Upper lobe of left lung (tissue), 6 donors: ENCODE measurements at places on chromosomes 3 and 15.

DNA sequence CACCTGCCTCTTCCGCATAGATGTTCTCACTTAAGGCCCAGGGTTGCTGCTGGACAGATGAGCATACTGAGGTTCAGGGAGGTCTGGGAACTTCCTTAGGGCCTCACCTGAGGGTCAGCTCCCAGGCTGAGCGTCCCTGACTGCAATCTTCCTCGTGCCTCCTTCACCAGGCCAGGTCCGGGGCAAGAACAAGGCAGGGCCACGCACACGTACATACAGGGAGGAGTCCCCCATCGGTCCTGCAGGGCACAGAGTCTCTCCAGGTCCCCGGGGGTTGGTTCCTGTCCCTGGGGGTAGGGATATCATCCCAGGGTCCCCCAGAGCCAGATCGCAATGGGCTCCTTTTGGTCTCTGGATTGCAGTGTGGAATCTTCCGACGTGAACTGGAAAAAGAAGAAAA is 130.1 kb downstream of the LRRK1 start:
- H3K27ac ChIP-seq = no peak overlapping the region
- H3K4me1 ChIP-seq = no peaks in the 10 kb centered on the region

GRCh38 chr15:57495041-57495440 is 96.7 kb upstream of the MYZAP start:
- DNase-seq = no peak
- H3K4me1 ChIP-seq = peaks cover 19% of the 10 kb centered on the region
- H3K27me3 ChIP-seq = no peaks in the 10 kb centered on the region
- no peaks in the 10 kb centered on the region for H3K36me3 ChIP-seq

DNA sequence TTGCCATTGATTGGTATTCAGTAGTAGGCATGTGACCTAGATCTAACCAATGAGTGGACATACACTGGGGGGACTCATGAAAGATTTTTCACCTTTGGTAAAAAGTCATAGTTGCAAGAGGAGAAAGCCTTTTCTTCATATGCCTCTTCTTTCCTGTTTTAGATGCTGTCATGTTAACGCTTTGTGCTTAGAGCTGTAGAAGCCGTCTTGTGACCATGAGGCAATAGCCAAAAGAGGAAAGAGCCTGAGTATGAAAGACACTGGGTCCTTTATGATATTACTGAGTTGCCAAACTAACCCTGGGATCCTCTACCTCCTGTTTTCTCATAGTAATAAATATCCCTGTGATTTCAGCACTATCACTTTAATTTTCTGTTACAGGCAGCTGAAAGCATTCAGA is 396.0 kb downstream of the FHIT start:
- no peaks in the 10 kb centered on the region for H3K36me3 ChIP-seq
- peak overlapping the region; percentile 65 for H3K27ac ChIP-seq
- H3K27me3 ChIP-seq = no peaks in the 10 kb centered on the region
- DNase-seq = peak; percentile 34
- no peaks in the 10 kb centered on the region for H3K4me1 ChIP-seq
- no peak overlapping the region for H3K4me3 ChIP-seq

DNA sequence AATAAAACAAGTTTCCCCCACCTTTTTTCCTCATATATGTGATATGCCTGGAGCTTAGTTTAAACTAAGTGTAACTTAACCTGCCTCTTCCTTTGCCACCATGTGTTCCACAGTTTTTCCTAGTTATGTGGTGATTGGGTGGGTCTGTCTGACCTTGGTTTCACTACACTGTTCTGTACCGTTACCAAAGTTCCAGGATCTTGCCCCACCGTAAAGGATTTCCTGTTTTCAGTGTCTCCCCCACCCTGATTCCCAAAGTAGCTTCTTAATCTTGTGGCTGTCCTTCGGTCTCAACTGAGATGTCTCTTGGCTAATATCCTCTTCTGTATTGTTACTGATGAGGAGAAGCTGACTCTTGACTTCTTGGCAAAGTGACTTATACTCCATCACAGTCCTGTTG is 6.4 kb upstream of the MGA start:
- H3K36me3 ChIP-seq = no peaks in the 10 kb centered on the region
- DNase-seq = no peak
- no peaks in the 10 kb centered on the region for H3K4me1 ChIP-seq
- H3K27ac ChIP-seq = no peak overlapping the region

DNA sequence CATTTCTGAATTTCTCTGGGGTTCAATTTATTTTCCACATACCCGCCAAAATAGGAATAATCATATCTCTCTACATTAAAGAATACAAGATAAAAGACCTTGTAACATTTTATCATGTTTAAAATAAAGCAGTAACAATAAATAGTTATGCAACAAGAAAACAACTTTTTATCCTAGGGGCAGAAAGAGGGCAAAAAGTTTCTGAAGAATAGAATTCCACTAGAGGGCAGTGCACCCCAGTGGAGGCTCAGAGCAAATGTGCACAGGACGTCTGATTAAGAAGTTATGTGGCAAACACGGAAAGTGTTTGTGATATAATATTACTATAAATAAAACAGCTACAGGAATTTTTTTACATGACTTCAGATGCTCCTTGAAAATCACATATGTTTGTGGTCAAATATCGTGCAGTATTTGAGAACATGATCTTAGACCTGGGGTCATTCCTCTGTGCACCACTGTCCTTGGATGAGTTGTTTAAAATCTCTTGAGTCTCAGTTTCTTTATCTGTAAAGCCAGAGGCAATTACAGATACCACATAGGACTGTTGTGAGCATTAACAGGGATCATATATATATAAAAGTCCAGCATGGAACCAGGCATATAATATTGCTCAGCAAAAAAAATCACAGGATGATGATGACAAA is 13.2 kb upstream of the PIK3R4 start:
- H3K27me3 ChIP-seq = no peaks in the 10 kb centered on the region
- no peaks in the 10 kb centered on the region for H3K36me3 ChIP-seq
- no peaks in the 10 kb centered on the region for H3K4me1 ChIP-seq
- H3K4me3 ChIP-seq = no peak overlapping the region
- DNase-seq = no peak
- no peak overlapping the region for H3K27ac ChIP-seq

- H3K36me3 ChIP-seq = peaks cover 20% of the 10 kb centered on the region
- H3K27ac ChIP-seq = no peak overlapping the region
- H3K27me3 ChIP-seq = no peaks in the 10 kb centered on the region
- H3K4me3 ChIP-seq = no peak overlapping the region
- H3K4me1 ChIP-seq = peaks cover 14% of the 10 kb centered on the region
- DNase-seq = no peak
Measured at GRCh38 chr3:187717572-187717971, 15.2 kb upstream of the RTP2 start.

- no peaks in the 10 kb centered on the region for H3K36me3 ChIP-seq
- no peak overlapping the region for H3K4me3 ChIP-seq
- peak; percentile 75 for DNase-seq
- peaks cover 19% of the 10 kb centered on the region for H3K4me1 ChIP-seq
- H3K27ac ChIP-seq = peak overlapping the region; percentile 68
- no peaks in the 10 kb centered on the region for H3K27me3 ChIP-seq
Measured at GRCh38 chr15:81023483-81024264, 23.0 kb downstream of the TLNRD1 start.

DNA sequence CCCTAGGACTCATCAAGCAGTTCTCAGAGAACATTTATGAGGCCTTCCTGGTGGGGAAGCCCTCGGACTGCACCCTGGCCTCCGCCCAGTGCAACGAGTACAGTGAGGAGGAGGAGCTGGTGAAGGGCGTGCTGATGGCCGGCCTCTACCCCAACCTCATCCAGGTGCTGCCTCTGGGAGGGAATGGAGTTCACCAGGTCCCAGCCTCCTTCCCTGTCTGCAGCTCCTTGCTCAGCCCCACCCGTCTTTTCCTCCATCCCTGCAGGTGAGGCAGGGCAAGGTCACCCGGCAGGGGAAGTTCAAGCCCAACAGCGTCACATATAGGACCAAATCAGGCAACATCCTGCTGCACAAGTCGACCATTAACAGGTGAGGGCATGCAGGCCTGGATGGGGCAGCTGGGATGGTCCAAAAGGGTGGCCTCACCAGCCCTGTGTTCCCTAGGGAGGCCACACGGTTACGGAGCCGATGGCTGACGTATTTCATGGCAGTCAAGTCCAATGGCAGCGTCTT is 46.3 kb downstream of the DHX30 start:
- H3K36me3 ChIP-seq = peaks cover 100% of the 10 kb centered on the region
- H3K4me1 ChIP-seq = no peaks in the 10 kb centered on the region
- no peak for DNase-seq
- H3K27ac ChIP-seq = no peak overlapping the region

DNA sequence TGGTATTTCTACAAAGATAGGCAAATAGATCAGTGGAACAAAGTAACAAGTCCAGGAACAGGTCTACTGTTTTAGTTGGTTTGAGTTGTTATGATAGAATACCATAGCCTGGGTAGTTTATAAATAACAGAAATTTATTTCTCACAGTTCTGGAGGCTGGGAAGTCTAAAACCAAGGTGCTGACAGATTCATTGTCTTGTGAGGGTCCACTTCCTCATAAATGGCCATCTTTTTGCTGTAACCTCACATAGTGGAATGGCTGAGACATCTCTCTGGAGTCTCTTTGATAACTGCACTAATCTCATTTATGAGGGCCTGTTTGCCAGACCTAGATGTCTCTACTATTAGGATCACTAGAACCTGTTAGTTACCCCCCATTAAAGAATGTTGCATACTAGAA is 152.3 kb upstream of the MYRIP start:
- no peak overlapping the region for H3K27ac ChIP-seq
- no peaks in the 10 kb centered on the region for H3K27me3 ChIP-seq
- no peaks in the 10 kb centered on the region for H3K36me3 ChIP-seq
- no peak overlapping the region for H3K4me3 ChIP-seq
- DNase-seq = no peak
- no peaks in the 10 kb centered on the region for H3K4me1 ChIP-seq

GRCh38 chr3:7854721-7855120 is 646.9 kb upstream of the LMCD1 start:
- no peaks in the 10 kb centered on the region for H3K4me1 ChIP-seq
- no peaks in the 10 kb centered on the region for H3K27me3 ChIP-seq
- H3K36me3 ChIP-seq = no peaks in the 10 kb centered on the region
- H3K27ac ChIP-seq = no peak overlapping the region

GRCh38 chr3:50318615-50319014 is 3.9 kb downstream of the HYAL2 start:
- H3K27ac ChIP-seq = peak overlapping the region; percentile 95
- DNase-seq = no peak
- H3K36me3 ChIP-seq = peaks cover 13% of the 10 kb centered on the region
- H3K4me1 ChIP-seq = peaks cover 75% of the 10 kb centered on the region
- peak overlapping the region; percentile 79 for H3K4me3 ChIP-seq
- H3K27me3 ChIP-seq = no peaks in the 10 kb centered on the region

DNA sequence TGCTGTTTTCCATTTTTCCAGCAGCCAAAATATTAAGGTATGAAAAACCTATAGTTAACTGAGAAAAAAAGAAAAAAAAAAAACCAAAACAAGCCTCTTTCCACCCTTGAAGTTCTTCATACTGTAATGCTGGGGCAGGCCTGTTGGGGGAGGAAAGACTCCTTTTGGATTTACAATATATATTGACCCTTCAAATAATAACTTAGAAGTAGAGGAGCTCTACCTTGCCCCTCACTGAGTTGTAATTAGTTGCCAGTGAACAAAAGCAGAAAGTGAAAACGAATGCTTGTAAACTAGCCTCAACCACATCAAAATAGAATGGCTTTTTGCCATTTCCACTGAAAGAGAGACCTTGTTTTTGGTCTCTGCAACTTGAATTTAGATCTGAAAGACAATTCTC is 326.6 kb downstream of the NR2F2 start:
- no peak overlapping the region for H3K27ac ChIP-seq
- no peak for DNase-seq
- H3K27me3 ChIP-seq = no peaks in the 10 kb centered on the region

DNA sequence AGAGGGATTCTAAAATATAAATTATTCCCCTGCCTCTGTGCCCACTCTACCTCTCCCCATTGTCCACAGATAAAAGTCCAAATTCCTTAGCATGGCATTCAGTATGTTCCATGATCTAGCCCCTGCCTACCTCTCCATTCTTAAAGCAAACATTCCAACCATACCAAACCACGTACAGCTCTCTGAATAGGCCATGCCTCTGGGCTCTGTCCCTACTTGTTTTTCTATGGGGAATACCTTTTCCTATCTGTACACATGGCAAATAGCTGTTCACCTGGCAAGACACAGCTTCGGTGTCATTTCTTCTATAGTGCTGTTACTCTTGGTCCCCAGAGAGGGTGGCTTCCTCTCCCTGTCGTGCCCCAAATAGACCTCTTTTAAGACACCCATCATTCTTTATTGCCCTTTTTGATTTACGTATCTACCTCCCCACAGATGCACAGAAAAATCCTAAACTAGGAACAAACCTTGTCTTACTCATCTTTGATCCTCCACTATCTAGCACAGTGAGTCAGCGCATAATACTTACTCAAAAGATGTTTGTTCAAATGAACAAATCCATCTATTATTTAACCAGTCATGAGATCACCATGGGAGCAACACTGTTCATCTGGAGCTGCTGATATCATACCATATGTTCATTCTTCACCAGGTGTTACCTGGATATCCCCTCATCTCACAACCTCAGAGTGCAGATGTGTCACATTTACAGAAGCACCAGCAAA is 329.8 kb downstream of the THSD4 start:
- H3K27ac ChIP-seq = no peak overlapping the region
- no peaks in the 10 kb centered on the region for H3K36me3 ChIP-seq
- no peak overlapping the region for H3K4me3 ChIP-seq
- H3K27me3 ChIP-seq = no peaks in the 10 kb centered on the region

DNA sequence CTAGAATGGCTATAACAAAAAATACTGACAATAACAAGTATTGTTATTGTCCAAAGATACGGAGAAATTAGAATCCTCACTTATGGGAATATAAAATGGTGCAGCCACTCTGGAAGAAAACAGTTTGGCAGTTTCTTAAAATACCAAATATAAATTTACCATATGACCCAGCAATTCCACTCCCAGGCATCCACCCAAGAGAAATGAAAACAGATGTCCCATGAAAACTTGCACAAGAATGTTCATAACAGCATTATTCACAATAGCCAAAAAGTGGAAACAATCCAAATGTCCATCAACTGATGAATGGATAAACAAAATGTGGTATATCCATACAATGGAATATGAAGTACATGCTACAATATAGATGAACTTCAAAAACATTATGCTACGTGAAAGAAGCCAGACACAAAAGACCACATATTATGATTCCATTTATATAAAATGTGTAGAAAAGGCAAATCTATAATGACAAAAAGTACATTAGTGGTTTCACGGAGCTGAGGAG is 9.4 kb downstream of the AAGAB start:
- H3K27ac ChIP-seq = no peak overlapping the region
- H3K4me1 ChIP-seq = peaks cover 10% of the 10 kb centered on the region
- no peaks in the 10 kb centered on the region for H3K27me3 ChIP-seq
- no peak for DNase-seq

DNA sequence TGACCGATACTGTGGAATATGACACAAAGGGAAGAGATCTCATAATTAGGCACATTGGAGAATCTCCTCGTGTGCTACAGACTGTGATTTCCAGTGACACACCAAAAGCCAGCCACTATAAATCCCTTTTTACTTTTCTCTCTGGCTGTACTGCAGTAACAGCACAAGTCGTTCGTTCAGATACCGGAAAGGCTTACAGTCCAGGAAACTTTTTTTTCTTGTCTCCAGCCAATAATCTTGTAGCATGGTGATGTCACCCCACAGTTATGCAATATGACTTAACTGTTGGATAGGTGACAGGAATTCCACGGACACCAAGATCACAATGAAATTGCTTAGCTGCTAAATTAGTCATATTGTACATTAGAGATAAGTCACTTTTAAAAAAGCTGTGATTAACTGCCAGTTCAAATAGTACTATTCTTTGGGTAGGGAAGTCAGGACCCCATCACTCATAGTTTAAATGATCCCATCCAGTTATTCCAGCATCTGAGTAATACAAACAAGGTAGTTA is 36.3 kb upstream of the TSC22D2 start:
- H3K27me3 ChIP-seq = no peaks in the 10 kb centered on the region
- no peaks in the 10 kb centered on the region for H3K36me3 ChIP-seq
- peak; percentile 49 for DNase-seq
- peak overlapping the region; percentile 73 for H3K27ac ChIP-seq
- no peak overlapping the region for H3K4me3 ChIP-seq
